Activated T-cell treated with anti-CD3 and anti-CD28 coated beads for 1 hour (primary cell): ENCODE measurements at places on chromosomes 7 and 10.

DNA sequence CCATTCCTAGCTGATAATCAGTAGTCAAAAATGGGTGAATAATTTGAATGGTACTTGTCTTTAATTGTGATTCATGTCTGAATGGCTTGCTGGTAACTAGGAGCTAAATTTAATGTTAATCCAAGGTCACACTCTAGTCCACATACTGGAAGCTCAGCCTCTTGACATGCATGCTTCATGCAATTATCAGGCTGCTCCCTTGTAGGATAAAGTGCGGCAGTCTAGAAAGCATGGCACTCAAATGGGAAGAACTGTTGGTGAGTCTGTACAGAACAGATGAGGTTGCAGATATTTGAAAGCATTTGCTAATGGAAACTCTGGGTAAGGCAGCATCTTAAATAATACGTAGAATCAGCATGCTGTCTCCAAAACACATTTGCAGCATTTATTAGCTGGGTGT is 499.4 kb downstream of the AUTS2 start:
- no peak for DNase-seq

- DNase-seq = no peak
These were observed 112.2 kb downstream of the PTPN20 start for GRCh38 chr10:47023237-47024045.

DNA sequence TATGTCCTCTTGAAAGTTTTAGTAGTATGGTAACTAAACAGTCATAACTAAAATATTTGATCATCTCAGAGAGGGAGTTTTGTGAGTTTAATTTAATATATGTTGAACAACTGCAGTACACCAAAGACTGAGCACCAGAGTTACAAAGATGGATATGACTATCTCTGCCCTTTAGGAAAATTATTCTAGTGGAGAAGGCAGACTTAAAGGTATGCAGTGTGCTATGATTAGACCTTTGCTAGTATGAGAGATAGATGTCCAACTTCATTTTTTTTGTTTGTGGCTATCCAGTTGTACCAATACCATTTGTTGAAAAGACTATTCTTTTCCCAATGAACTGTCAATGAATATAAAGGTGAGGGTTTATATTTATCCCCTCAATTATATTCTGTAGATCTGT is 33.4 kb downstream of the AKAP9 start:
- no peak for DNase-seq

- no peak for DNase-seq
These were observed 279.8 kb upstream of the CACNA2D1 start for GRCh38 chr7:82723411-82723810.

DNA sequence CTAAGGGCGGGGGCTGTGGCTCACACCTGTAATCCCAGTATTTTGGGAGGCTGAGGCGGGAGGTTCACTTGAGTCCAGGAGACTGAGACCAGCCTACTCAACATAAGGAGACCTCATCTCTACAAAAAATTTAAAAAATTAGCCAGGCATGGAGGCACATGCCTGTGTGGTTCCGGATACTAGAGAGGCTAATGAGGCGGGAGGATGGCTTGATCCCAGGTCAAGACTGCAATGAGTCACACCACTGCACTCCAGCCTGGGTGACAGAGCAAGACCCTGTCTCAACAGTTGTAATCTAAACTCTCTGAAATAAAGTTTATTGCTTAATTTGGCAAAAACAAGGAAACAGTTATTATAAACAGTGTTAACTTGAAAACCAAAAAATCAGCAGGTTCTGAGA is 123.3 kb downstream of the USP6NL start:
- DNase-seq = no peak

DNA sequence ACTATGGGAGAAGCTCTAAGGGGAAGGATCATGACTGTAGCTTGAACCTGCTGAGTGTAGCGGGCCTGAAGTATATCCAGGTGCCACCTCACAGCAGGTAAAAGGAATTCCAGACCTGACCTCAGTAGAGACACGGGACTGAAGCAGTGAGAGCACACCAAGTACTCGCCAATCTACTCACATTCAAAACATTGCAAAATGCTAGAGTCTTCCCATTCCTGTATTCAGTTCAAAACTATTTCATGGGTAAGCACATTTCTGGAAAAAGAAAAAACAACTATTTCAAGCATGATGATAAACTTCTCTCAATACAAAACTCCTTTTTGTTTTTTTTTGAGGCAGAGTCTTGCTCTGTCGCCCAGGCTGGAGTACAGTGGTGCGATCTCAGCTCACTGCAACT is 121.9 kb upstream of the AUTS2 start:
- DNase-seq = no peak

DNA sequence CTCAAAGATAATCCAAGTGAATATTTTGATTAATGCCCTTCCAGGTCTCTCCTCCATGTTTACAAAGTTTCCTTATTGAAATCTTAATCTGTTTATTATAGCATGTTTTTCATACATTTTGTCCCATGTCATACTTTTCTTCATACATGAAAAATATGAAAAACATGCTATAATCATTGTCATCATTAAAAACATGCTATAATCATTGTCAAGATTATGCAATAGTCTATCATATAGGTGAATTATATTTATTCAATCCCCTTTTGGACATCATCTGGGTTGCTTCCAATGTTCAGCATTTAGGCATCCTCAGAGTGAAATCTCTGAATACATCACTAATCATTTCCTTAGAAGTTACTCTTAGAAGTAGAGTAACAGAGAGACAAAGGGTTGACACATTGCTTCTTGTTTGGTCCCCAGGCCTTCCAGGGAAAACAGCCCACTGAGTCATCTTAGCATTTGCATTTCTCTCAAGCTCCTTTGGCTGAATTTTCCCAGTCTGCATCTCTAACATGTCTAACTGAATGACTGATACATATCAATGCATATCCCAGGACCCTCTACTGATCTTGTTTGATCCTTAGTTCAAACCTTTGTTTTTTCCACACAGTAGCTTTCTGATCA is 87.0 kb downstream of the SGMS1 start:
- no peak for DNase-seq

GRCh38 chr10:23171232-23171876 is 20.8 kb upstream of the PTF1A start:
- no peak for DNase-seq

GRCh38 chr7:74709880-74710671 is 52.6 kb downstream of the GTF2I start:
- DNase-seq = no peak

GRCh38 chr7:158827411-158828132 is 1.7 kb downstream of the ESYT2 start:
- DNase-seq = no peak

DNA sequence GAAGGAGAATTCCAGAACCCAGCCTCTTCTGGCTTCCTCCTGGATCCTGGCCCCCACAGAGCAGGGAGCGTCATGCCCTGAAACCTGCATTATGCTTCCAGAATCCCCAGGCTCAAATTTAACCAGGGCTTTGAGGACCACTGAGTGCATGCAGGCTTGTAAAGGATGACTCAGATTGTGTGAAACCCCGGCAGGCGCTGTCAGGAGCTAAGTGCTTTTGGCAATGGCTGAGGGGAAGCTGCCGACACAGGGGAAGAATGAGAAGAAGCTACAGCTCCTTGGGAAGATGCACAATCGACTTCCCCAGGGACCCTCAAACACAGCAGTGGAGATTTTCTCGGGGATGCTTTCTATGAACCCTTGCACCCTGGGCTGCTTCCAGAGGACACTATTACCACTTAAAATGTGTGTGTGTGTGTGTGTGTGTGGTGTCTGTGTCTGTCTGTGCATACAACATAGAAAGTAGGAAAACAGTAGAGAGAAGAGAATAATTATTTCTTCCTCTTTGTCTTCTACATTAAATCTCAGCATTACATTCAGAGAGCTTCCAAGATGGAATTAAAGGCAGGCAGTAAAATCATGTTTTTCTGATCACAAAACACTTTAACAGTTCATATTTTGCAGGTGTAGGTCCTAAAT is 183.5 kb upstream of the INHBA start:
- no peak for DNase-seq

GRCh38 chr7:1704811-1705738 is 35.0 kb downstream of the ELFN1 start:
- DNase-seq = no peak

- DNase-seq = no peak
These were observed 225.0 kb upstream of the FAM3C start for GRCh38 chr7:121620953-121621606.

DNA sequence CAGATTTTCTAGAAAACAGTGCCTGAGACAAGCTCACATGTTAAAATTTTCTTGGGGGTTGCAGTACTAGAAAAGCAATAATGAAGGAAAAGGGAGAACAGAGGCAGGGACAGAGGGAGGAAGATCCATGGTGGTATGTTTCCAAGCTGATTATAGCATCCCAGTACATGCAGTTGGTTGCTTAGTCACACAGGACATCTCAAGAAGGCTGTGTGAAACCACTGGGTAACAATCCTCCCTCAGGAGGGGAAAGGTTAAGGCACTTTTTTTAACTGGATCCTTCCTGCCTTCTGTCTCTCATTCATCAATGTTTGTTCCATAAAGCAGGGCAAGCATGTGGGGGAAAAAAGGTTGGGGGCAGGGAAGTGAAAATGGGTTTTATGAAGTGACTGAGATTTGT is 6.1 kb upstream of the IMMP2L start:
- DNase-seq = no peak

GRCh38 chr7:44511863-44512468 is 21.5 kb upstream of the NUDCD3 start:
- DNase-seq = no peak

DNA sequence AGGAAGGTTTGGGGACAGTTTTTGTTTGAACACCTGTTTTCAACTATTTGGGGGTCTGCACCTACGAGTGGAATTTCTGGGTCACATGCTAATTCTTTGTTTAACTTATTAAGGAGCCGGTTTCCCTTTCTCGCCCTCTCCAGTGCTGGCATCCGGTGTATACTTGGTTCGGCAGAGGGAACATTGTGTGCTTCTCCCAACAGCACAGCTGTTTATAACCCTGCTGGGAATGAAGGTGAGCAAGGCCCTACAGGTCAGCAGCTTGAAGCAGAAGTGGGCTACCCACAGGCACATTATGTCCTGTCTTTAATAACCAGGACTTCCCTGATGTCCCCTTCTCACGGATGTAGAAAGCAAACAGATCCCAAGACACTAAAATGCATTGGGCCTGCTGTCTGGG is 87.5 kb upstream of the PDCD4 start:
- no peak for DNase-seq

DNA sequence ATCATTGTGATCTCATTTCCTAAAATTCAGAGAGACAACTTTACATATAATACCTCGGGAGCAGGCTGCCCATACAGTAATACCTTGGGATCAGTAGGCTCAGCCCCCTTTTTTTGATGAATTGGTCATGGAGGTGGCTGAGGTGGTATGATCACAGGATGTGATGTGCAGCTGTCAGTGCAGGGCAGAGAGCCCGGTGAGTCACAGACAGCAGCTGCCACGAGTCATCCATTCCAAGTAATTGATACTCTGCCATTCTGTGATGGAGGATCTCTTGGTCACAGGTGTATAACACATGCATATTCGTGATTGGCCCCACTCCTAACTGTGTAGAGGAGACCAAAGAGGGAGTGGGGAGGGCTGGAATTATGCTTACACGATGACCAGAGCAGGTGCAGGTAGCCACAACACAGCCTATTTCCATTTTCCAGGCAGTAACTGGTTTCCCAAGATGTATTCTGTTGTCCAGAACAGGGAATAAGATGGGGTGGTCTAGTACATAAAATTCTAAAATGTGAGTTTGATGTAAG is 14.1 kb downstream of the NRCAM start:
- no peak for DNase-seq

- DNase-seq = no peak
These were observed 78.8 kb downstream of the PROSER2 start for GRCh38 chr10:11901833-11902475.

DNA sequence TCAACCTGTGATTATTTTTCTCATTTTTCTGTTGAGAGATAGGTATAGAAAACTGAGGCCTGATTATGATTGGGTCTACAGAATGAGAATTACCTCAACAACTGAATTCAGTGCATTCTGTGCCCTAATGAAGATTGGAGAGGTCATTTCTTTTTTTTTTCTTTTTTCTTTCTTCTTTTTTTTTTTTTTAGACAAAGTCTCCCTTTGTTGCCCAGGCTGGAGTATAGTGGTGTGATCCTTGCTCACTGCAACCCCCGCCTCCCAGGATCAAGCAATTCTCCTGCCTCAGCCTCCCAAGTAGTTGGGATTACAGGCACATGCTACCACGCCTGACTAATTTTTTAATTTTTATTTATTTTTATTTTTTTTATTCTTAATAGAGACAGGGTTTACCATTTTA is 95.0 kb upstream of the ARMC3 start:
- DNase-seq = no peak

DNA sequence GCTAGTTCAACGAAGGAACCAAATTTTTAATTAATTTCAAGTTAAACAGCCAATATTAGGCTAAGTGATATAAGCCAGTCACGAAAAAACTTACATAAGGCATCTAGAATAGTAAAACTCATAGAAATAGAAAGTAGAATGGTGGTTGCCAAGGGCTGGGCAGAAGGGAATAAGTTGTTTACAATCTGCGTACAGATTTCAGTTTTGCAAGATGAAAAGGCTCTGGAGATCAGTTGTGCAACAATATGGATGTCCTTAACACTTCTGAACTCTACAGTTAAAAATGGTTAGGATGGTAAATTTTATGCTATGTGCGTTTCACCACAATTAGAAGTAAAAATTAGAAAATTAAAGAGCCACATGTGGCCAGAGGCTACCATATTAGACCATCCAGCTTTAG is 13.3 kb downstream of the SCRN1 start:
- no peak for DNase-seq

GRCh38 chr7:40918701-40919271 is 784.0 kb downstream of the SUGCT start:
- no peak for DNase-seq

DNA sequence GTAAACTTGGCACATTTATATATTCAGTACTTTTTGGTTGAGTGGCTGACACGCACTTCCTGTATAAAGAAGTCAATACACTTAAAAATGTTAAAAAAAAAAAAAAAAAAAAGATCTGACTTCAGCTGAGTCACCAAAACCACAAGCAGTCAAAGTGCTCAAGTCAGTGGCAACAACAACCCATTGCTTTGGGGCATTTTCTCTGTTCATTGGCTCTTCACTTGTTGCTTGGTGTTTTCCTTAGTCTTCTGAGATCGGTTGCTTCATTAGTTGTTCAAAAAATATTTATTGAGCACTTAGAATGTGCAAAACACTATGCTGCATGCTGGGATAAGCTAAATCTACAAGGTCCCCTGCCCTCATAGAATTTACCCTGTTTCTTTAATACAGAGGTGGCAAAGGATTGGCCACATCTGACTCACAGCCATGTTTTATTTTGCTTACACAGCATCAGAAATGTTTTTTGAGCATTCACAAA is 63.7 kb downstream of the ZNRF2 start:
- DNase-seq = no peak

DNA sequence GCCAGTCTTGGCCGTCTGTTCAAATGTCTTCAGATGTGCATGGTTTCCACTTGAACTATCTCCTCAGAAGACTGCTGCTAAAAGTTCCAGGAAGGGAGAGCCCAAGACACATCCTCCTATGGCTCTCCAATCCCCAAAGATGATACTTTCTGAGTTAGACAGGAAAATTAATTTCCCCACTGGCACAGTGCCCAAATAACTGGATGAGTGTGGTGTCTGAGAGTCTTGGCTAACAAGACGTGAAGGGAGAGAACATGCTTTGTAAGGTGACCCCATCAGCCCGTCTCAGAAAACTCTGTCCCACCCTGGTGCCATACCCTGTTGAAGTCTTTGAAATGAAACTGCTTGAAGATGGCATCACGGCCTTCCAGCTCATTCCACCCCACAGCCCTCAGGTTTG is 2.9 kb downstream of the PCBD1 start:
- no peak for DNase-seq

- DNase-seq = no peak
These were observed 2.6 kb upstream of the GAD2 start for GRCh38 chr10:26214004-26214403.
